ENCODE measurements at places on chromosomes 7 and 10. TPM values are rescaled to one million over a fixed set of nuclear protein-coding genes. Genes with fewer than 3 reads are reported as not detected.

The IDI2 gene
- not detected for total RNA-seq

The BTBD16 gene
- total RNA-seq = 0.82 TPM

The SPDYE5 gene
- not detected for total RNA-seq

The BAIAP2L1 gene
- total RNA-seq = 53.9 TPM

The STEAP1 gene
- total RNA-seq = 16.0 TPM

The SPDYE1 gene
- total RNA-seq = not detected

The CLRN3 gene
- not detected for total RNA-seq

The GIMAP7 gene
- not detected for total RNA-seq

The SPDYE16 gene
- not detected for total RNA-seq

The FRA10AC1 gene
- total RNA-seq = 6.2 TPM

The MCU gene
- 40.5 TPM for total RNA-seq

The PNLIP gene
- total RNA-seq = not detected

The CTBP2 gene
- total RNA-seq = 103 TPM

The PITX3 gene
- total RNA-seq = 0.37 TPM

The SUMF2 gene
- total RNA-seq = 116 TPM

The IGF2BP3 gene
- total RNA-seq = 30.4 TPM

The STRIP2 gene
- total RNA-seq = 7.0 TPM

The LRRC17 gene
- not detected for total RNA-seq

The TNS3 gene
- 80.6 TPM for total RNA-seq

The NPY4R2 gene
- 34.7 TPM for total RNA-seq

The NCF1 gene
- total RNA-seq = 0.09 TPM

The SDK1 gene
- 0.27 TPM for total RNA-seq

The MUC12 gene
- 20.6 TPM for total RNA-seq
